Bone marrow (tissue), 2 donors: ENCODE measurements at places on chromosomes 4 and X.

DNA sequence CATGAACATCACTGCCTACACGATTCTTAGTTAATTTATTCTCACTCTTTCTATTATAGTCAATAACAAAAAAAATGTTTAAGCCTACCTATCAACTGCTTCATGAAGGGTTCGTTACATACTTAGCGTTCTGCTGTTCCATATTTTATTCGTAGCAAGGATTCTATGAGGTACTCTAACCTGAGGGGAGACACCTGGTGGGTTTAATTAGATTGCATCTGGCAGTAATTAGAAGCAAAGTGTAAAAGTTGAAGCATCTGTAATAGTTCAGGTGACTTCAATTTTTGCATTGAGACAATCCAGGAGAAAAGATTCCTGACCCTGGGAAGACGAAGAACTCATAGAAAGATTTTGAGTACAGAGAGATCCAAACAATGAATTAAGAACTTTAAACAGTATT is 1655.8 kb upstream of the TENM3 start:
- no peak for DNase-seq

GRCh38 chr4:76156635-76157034 is 8.4 kb upstream of the NUP54 start:
- no peak for DNase-seq

DNA sequence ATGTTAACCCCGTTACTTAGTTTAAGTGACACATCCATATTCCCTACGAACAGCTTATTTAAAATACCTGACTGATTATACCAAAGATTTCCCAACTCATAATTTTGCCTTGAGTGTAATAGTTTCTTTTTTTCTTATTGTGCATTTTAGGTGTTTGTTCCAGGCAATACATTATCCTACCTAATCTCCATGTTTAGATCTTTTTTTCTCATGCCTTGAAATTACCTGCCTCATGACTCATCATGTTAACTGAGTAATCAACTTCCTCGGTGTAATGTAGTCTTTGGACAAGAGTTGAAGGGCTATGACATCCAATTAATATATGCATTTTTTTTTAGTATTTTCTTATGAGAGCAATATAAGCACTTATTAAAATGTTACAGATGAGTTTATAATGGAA is 228.7 kb upstream of the ANKRD50 start:
- no peak for DNase-seq

DNA sequence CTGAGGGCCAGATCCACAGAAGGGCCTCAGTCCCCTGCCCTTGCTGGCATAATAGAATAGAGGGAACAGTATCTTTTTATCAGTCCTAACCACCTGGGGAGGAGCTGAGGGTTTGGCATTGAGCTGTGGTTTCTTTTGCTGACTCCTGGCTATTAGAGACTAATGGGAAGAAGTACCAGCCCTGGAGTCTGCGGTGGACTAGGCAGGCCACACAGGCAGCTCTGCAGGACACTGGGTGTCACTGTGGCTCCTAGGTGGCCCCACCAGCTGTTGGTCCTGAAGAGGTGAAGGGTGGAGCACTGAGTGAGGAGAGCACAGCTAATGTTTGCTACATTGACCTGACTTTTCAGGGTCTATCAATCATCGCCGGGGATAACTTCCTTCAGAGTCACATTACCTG is 52.8 kb upstream of the GPC4 start:
- DNase-seq: no peak

GRCh38 chrX:103464072-103464773 is 55.1 kb downstream of the RAB40A start:
- no peak for DNase-seq

- DNase-seq: no peak
These were observed 68.2 kb downstream of the ARHGAP10 start for GRCh38 chr4:147799986-147800555.

GRCh38 chr4:89398644-89399043 is 91.0 kb upstream of the GPRIN3 start:
- DNase-seq: no peak

- no peak for DNase-seq
These were observed 507.2 kb downstream of the PABPC4L start for GRCh38 chr4:133694416-133694815.

GRCh38 chr4:11732155-11732554 is 303.5 kb upstream of the HS3ST1 start:
- DNase-seq: no peak

- no peak for DNase-seq
These were observed 13.3 kb upstream of the ARHGEF6 start for GRCh38 chrX:136794080-136794479.

DNA sequence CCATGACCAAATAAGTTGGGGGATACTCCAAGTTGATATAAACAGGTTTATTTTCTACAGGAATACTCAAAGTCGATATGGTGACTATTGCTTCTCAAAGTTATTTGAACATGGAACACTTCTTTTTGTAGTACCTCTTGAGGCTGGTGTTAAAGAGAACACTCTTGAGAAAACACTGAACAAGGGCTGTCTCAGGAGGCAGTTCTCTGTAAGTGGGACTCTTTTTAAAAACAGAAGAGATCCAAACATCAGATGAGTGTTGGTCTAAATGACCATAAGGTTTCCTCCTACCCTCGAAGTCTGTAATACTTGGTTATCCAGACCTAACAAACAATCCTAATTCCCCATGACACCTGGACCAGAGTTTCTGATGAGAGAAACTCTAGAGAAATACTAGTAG is 223.2 kb upstream of the TEX13C start:
- DNase-seq: no peak

DNA sequence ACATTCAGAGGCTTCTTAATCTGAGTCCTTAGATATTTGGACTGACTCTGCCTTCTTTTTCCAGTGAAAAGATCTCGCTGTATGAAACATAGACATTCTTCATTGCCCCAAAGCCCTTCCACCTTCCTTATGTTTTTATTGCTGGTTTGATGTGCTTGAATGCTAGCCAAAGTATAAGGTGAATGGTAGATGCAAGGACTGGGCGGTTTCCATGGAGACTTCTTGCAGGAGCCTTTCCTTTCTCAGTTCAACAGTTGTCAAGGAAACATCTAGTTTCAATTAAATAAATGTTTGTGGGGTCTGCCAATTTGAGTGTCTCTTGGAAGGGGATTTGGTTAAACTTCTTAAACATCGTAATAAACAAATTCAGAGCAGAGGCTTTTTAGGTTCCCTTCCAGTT is 46.0 kb downstream of the REPS2 start:
- DNase-seq: no peak

DNA sequence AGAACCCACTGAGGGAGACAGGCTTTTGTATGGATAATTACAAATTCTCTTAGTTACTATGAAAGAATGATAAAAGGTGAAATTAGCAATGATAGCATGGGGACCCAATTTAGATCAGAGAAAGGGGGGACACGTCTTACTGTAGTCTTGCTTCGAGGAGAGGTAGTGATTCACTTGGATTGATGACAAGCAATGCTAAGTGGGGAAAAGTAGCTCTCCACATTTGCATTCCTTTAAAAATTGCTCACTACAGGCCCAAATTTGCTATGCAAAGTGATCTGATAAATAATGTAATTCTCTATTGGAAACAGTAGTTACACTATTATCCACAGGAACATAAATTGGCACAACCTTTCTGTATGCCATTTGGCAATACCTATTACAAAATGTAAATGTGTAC is 42.5 kb upstream of the MAP3K15 start:
- no peak for DNase-seq

- DNase-seq: no peak
These were observed 1049.7 kb downstream of the FAT4 start for GRCh38 chr4:126364311-126364911.

GRCh38 chr4:41414412-41414779 is 123.6 kb upstream of the LIMCH1 start:
- DNase-seq: no peak
